Endothelial cell of umbilical vein (primary cell): ENCODE measurements at places on chromosomes 2 and 18. TPM values are rescaled to one million over a fixed set of nuclear protein-coding genes. Genes with fewer than 3 reads are reported as not detected.

GRCh38 chr2:211033765-211034164 lies 477.4 kb downstream of the CPS1 start:
- no peak overlapping the region for H3K4me3 ChIP-seq
- H3K36me3 ChIP-seq, result no peaks in the 10 kb centered on the region
- H3K27me3 ChIP-seq, result no peaks in the 10 kb centered on the region
- no peaks in the 10 kb centered on the region for H3K4me1 ChIP-seq
- peak; percentile 12 for DNase-seq

DNA sequence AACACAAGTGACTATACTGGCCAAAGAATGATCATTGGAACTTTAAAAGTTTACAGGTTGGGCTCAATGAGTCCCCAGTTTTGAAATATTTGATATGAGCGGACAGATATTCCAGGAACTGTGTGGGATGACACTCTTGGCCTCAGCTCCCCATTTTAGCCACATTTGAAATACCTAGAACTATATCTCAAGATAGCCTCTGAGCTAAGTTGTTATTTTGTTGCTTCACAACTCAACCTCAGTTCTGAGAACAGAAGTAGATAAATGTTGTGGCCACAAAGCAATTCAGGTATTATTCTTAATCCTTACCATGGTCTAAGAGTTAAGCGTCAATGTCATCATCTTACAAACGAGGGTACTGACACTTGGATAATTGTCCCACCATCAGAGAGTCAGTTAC lies 172.2 kb upstream of the SETBP1 start:
- H3K4me1 ChIP-seq, result peaks cover 27% of the 10 kb centered on the region
- no peaks in the 10 kb centered on the region for H3K27me3 ChIP-seq
- peak overlapping the region; percentile 91 for H3K27ac ChIP-seq
- no peak overlapping the region for H3K4me3 ChIP-seq
- DNase-seq, result no peak

Gene NCKAP1
- 46.8 and 49.4 TPM in 2 replicates for polyA plus RNA-seq

DNA sequence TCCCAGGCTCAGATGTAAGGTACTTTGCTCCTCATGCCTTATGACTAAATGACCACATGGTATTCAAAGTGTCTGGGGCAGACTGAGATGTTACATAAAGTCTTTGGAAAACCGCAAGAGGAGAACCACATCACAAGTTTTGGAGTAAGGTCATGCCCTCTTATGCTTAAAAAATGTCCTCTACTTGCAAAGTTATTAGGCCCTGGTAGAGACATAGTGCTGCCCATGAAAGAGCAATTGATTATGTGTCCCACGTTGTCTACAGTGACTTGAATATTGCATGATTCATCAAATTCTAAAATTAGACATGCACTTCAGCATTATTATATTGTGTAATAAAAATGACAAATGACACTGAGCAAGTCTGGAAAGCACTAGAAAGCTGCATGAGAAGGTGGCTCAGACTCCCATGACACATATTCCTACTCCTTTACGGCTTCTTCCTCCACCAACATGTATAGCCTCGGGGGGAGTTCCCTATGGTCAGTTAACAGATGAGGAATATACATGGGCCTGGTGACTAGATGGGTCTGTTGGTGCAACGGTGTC lies 602.6 kb upstream of the VRK2 start:
- H3K4me1 ChIP-seq, result no peaks in the 10 kb centered on the region
- no peaks in the 10 kb centered on the region for H3K36me3 ChIP-seq
- H3K27me3 ChIP-seq, result no peaks in the 10 kb centered on the region
- no peak overlapping the region for H3K27ac ChIP-seq

Gene MDH1B
- 0.29 and 0.33 TPM in 2 replicates for polyA plus RNA-seq

DNA sequence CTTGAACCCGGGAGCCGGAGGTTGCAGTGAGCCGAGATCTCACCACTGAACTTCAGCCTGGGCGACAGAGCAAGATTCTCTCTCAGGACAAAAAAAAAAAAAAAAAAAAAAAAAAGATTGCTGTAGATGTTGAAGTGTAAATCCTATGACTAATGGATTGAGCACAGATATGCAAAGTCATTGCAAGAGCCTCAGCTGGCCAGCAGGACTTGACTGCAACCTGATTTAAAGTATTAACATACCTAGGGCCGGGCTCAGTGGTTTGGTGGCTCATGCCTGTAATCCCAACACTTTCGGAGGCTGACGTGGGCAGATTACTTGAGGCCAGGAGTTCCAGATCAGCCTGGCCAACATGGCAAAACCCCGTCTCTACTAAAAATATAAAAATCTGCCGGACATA lies 103.4 kb upstream of the MSH2 start:
- DNase-seq, result no peak
- H3K36me3 ChIP-seq, result no peaks in the 10 kb centered on the region
- H3K27me3 ChIP-seq, result peaks cover 13% of the 10 kb centered on the region
- no peaks in the 10 kb centered on the region for H3K4me1 ChIP-seq
- no peak overlapping the region for H3K4me3 ChIP-seq

DNA sequence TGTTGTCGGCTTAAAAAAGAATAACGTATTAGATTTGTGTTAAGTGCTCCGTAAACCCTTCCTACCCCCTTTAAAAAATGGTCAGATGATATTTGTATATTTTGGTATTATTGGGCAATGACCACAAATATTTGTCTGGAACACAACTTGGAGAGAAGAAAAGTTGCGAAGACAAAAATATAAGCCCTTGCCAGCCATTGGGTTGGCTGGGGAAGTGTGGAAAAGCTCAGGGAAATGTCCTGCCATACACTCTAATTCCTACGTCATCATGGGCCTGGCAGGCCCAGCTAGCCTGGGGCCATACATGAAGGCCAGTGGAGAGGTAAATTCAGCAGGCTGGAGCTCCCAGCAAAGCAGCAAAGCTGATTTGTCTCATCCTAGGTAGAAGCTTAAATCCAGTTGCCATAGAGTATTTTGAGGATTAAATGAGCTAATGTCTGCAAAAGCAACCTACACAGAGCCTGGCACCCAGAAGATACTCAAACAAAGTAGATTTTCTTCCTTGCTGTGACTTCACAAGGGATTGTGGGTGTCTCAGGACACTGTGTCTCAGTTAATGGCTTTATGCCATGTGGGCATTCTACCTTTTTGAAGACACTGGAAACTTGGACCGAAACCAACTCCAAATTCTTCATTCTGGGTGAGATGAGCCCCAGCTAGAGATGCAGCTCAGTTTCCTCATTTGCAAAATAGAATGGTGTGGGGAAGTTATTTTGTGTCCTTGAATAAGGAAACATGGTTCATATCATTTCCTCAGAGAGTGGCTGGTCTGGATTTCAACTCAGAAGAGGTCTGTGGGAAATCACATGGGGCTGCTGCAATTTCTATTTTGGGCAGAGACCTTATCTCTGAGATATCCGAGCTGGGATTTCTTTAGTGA lies 87.9 kb upstream of the MAP4K3 start:
- H3K4me3 ChIP-seq, result no peak overlapping the region
- peaks cover 17% of the 10 kb centered on the region for H3K4me1 ChIP-seq
- no peak overlapping the region for H3K27ac ChIP-seq

DNA sequence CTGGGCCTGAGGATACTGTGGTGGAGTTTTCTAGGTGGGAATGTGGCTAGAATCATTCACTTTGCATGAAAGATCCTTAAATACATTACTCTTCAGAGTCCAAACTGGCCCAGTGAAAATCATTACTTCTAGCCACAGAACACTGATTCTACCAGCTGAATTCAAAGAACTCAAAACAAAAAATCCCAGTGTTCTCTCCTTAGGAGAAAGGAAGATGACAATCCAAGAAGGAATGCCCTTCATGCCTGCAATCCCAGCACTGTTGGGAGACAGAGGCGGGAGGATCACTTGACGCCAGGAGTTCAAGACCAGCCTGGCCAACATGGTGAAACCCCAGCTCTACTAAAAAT lies 35.2 kb downstream of the FAM228A start:
- H3K27ac ChIP-seq, result no peak overlapping the region
- no peak for DNase-seq
- no peaks in the 10 kb centered on the region for H3K4me1 ChIP-seq

Gene CNTNAP5
- polyA plus RNA-seq, result not detected in 2 replicates

GRCh38 chr2:148021059-148021861 lies at the start of gene MBD5:
Gene MBD5 (plus strand): TSS chr2:148021091.
- H3K4me3 ChIP-seq, result peak within 1 kb of the TSS; percentile 88
- peaks cover 25% of the 10 kb centered on the region for H3K4me1 ChIP-seq
- peak within 1 kb of the TSS; percentile 74 for H3K27ac ChIP-seq
- no peaks in the 10 kb centered on the region for H3K36me3 ChIP-seq

GRCh38 chr2:234879671-234880455 lies 72.0 kb upstream of the SH3BP4 start:
- no peaks in the 10 kb centered on the region for H3K27me3 ChIP-seq
- peak overlapping the region; percentile 79 for H3K27ac ChIP-seq
- DNase-seq, result peak; percentile 92
- peaks cover 23% of the 10 kb centered on the region for H3K4me1 ChIP-seq
- no peaks in the 10 kb centered on the region for H3K36me3 ChIP-seq

Gene UBE2F
- polyA plus RNA-seq, result 31.6 and 45.6 TPM in 2 replicates

DNA sequence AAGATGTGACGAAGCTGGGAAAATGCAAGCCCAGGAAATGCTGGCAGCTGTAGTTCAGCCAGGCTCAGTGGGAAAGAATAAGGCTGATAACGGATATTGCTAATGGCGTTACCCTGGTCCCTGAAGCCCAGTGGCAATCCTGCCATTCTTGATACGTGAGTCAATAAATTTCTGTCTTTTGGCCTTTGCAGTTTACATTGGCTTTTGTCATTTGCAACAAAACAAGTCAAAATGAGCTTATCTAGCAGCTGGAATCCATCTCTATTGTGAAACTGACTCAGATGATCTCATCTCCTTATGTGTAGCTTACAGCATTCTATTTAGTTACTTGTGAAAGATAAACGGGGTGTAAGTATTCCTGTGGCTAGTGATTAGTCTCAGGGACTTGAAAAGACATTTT lies 43.8 kb downstream of the ARL6IP6 start:
- no peak overlapping the region for H3K4me3 ChIP-seq
- H3K27me3 ChIP-seq, result no peaks in the 10 kb centered on the region
- no peaks in the 10 kb centered on the region for H3K4me1 ChIP-seq
- peaks cover 2% of the 10 kb centered on the region for H3K36me3 ChIP-seq
- DNase-seq, result no peak

- H3K27ac ChIP-seq, result no peak overlapping the region
- H3K36me3 ChIP-seq, result no peaks in the 10 kb centered on the region
- peaks cover 7% of the 10 kb centered on the region for H3K4me1 ChIP-seq
- H3K4me3 ChIP-seq, result no peak overlapping the region
- DNase-seq, result peak; percentile 15
Measured at GRCh38 chr2:216012133-216012829, 1.1 kb downstream of the MREG start.

- H3K27me3 ChIP-seq, result no peaks in the 10 kb centered on the region
- no peak for DNase-seq
- no peak overlapping the region for H3K27ac ChIP-seq
Measured at GRCh38 chr2:43105586-43106558, 120.5 kb downstream of the ZFP36L2 start.

DNA sequence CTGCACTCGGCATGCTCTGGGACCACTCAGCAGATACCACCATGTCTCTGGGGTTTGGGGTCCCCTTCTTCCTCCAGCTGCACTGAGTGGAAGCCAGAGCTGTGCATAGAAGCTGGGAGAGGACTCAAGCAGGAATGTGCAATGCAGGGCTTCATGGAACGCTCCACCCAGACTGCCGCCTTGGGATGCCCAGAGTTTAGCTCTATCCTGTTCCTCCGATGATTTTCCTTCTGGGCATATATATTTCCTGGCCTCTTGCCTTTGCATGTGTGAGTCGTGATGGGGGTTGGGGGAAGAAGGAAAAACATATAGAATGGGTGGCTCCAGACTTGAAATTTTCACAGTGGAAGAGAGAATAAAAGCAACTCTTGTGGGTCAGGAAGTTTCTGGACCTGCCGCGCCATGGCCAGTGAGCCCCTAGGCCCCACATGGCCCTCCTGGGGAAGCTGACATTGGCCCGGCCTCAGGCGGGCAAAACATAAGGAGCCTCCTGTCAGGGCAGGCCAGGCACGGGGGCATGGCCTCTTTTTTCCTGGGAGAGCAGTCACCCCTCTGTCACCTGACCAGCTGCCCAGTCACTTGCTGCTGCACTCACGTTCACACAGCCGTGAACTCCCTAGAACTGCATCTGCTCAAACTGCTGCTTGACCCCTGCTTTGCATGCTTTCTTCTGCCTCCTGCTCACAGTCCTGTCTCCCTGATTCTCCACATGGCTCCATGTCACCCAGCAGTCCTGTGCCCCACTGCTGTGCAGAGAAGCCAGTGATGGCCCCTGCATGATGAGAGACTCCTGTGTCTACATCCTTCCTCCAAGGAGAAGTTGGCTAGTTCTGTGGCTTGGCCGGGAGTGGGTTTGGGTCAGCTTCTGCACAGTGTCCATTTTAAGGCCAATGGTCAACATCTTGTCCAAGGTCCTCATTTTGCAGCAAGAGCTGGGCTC lies 197.8 kb downstream of the CTIF start:
- no peak for DNase-seq
- peaks cover 10% of the 10 kb centered on the region for H3K4me1 ChIP-seq
- no peaks in the 10 kb centered on the region for H3K27me3 ChIP-seq

Gene KCNE4
- 0.01 and 0.02 TPM in 2 replicates for polyA plus RNA-seq

GRCh38 chr2:167686691-167687090 lies 560.7 kb downstream of the STK39 start:
- H3K4me1 ChIP-seq, result no peaks in the 10 kb centered on the region
- no peak overlapping the region for H3K4me3 ChIP-seq
- DNase-seq, result no peak
- H3K27ac ChIP-seq, result no peak overlapping the region

Gene C2orf76
- 6.0 and 7.4 TPM in 2 replicates for polyA plus RNA-seq

Gene ABCB11
- 0.16 and 0.22 TPM in 2 replicates for polyA plus RNA-seq

GRCh38 chr2:33477473-33478468 lies 1.3 kb downstream of the RASGRP3 start:
- no peak overlapping the region for H3K27ac ChIP-seq
- H3K27me3 ChIP-seq, result peaks cover 3% of the 10 kb centered on the region
- DNase-seq, result peak; percentile 36
- no peak overlapping the region for H3K4me3 ChIP-seq
- peaks cover 23% of the 10 kb centered on the region for H3K4me1 ChIP-seq
- H3K36me3 ChIP-seq, result no peaks in the 10 kb centered on the region

DNA sequence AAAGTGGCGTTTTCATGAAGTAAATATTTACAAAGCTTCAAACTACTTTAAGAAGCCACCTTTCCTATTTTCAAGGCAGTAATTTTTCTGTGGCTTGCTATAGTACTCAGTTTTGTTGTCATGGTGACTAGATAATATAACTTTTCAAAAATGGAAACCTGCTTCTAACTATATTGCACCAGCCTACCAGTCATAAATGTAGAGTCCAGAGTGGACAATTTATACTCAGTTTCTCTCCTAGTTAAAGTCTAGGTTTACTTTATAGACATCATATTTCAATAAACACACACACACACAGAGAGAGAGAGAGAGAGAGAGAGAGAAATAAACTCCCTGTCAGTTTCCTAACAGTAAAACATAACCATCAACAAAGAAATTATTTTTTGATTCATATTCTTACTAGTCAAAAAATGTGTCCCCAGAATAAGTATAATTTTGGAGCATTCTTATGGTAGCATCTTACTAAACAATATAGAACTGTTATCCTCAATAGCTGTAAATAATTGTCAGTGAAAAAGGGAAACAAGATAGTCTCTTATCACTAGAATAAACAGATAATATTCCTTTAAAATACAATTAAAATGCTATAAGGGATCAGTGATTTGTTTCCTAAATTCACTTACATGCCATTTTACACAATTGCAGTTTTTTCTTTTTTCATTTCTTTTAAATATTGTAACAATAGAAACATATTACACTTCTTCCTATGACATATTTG lies 163.5 kb upstream of the BOD1L2 start:
- H3K36me3 ChIP-seq, result no peaks in the 10 kb centered on the region
- no peak for DNase-seq
- H3K4me3 ChIP-seq, result no peak overlapping the region
- H3K4me1 ChIP-seq, result no peaks in the 10 kb centered on the region

Gene ELP2
- polyA plus RNA-seq, result 31.7 and 37.8 TPM in 2 replicates

- DNase-seq, result no peak
- no peaks in the 10 kb centered on the region for H3K36me3 ChIP-seq
- H3K27me3 ChIP-seq, result no peaks in the 10 kb centered on the region
- no peaks in the 10 kb centered on the region for H3K4me1 ChIP-seq
Measured at GRCh38 chr2:143891879-143892308, 628.0 kb downstream of the ZEB2 start.
